ENCODE measurements at places on chromosomes 6 and 20.

- DNase-seq, result no peak
Measured at GRCh38 chr6:111995404-111995803, 58.5 kb upstream of the CCN6 start.

DNA sequence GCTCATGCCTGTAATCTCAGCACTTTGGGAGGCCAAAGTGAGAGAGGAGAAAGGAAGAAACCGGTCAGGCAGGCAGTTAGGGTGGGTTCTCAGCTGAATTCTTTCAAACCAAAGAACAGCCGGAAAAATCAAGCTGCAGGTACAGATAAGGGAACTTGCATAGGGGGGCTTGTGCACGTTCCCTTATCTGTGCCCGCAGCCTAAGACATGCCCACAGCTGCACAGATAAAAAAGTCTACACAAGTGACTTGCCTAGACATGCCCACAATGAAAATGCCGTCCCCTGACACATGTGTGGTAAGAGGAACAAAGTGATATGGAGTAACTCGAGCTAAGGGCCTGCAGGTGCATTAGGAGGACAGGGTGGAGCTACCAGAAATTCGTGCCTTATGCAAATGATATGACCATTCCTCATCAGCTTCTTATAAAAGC lies 175.8 kb upstream of the SALL4 start:
- DNase-seq, result no peak

DNA sequence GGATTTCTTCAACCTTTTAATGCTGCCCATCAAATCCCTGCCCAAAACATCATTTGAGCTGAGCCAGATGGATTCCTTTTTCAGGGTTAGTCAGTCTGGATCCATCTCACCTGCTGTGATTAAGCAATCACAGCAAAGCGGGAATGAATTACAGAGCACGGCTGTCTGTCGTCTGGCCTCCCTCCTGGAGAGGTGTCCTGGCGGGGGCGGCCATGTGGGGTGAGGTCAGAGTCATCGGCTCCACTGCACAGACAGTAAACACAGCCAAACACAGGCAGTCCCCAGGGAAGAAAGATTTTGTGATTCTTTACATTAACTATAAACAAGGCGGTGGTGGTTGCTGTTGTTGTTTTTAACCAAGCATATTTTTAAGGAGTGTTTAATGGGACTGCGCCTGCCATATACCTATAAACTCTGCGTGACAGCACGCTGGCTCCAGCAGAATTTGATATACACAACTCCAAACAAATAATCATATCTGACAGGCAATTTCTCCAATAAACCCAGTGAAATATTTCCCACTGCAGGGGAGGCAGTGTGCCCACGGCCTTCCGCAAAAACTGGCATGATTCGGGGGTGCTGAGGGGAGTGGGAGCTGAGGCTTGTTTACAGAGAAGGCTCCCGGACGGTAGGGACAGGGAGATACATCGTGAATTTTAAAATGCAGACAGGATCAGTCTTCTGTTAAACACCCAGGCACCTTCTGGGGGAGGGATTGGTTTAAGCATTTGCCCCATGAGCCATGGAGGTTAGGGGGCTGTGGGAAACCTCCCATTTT lies 232.0 kb upstream of the PMEPA1 start:
- DNase-seq, result no peak

DNA sequence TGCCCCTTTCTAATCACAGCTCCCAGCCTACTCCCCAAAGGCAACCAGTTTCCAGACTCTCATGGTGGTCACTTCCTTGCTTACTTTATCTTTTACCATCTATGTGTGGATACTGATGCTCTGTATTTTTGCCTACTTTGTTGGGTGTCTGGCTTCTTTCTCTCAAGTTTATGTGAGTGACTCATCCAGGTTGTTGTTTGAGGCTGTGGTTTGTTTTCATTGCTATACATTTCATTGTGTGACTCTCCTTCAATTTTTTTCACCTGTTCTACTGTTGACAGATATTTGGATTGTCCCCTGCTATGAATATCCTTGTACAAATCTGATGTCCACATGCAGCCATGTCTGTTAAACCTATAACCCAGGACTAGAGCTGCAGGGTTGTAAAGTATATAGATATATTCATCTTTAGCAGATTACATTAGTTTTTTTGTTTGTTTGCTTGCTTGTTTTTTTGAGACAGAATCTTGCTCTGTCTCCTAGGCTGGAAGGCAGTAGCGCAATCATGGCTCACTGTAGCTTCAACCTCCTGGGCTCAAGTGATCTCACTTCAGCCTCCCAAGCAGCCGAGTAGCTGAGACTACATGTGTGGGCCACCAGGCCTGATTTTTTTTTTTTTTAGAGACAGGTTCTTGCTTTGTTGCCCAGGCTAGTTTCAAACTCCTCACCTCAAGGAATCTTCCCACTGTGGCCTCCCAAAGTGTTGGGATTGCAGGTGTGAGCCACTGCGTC lies 72.9 kb upstream of the EEF1E1 start:
- no peak for DNase-seq

- DNase-seq, result no peak
Measured at GRCh38 chr6:126380072-126380583, 40.2 kb downstream of the CENPW start.

DNA sequence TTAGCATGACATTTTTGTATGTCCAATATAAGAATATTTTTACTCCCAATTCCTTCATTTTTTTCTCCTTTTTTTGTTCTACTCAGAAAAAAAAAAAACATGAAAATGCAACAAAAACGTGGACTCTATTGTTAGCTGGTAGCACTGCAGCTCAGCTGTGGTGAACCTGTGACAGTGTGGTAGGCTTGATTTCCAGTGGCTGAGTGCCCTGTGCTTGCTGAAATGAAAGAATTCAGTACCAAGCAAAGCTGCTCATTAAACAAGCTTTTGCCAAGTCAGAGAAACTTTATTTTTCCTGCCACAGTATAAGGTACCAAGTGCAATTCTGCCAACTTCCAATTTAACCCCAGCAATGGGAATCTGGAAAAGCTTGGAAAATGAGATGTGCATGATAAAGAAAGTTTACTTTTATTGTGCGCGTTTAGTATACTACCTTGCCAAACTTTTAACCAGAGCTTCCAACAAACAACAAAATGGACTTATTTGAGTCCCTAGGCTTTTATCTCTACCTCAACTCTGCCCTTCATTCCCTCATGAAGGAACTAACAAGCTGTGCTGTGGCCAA lies 215.2 kb downstream of the SLC35F1 start:
- no peak for DNase-seq

- no peak for DNase-seq
Measured at GRCh38 chr20:62062661-62063314, 2.9 kb downstream of the TAF4 start.

- no peak for DNase-seq
Measured at GRCh38 chr6:168137024-168137423, 58.0 kb upstream of the FRMD1 start.

GRCh38 chr6:30970946-30971345 lies 12.6 kb upstream of the MUC21 start:
- no peak for DNase-seq

- DNase-seq, result no peak
Measured at GRCh38 chr6:112695001-112695400, 347.9 kb downstream of the RFPL4B start.

DNA sequence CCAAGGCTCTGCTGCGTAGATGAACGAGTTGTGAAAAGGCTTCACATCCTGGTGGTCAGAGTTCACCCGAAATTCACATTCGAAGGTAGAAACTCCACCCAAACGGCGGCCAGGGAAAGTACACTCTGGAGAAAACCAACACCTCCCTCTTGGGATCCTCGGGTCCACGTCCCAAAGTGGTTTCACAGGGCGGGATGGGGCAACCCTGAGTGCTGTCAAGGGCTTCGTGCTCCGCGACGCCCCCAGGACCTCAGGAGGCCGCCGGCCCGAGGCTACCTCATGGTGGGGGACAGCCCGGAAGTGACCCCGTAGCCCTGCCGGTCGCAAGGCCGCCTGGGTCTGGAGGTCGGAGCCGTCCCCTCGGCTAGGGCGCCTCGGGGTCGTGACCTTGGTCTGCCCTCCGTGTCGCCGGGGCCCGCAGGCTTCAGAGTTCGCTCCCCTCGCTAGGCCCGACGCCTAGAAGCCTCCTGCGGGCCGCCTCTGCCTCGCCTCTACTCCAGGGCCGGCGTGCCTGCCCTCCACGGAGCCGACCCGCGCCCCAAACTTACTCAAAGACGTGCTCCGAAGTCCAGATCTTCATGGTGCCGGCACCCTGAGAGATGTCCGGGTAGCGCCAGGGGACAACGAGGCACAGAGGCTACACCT lies at the start of gene PRELID3B:
Gene PRELID3B (minus strand): TSS at position 636 of the 645 bp plus-strand sequence. CDS start 56 bp downstream, at position 580.
- DNase-seq, result no peak

DNA sequence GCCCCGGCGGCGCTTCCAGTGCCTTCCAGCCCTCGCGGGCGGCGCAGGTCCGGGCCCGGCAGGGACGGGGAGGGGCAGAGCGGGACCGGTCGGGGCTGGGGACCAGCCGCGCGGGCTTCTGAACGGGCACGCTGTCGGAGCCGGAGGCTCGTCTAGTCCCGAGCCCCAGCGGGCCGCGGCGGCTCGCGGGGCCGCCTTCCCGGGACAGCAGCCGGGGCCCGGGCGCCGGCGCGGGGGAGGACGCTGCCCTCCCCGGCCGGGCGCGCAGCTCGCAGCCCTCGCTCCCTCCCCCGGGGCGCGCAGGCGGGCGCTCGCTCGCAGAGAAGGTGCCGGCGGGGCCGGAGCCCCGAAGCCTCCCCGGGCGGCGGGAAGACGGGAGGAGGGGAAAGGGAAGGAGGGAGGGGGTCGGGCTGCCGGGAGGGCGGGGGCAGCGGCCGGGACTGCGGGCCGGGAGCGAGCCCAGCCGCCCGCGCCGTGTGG lies 696 bp upstream of the SIRPA start:
- DNase-seq, result peak; percentile 38

DNA sequence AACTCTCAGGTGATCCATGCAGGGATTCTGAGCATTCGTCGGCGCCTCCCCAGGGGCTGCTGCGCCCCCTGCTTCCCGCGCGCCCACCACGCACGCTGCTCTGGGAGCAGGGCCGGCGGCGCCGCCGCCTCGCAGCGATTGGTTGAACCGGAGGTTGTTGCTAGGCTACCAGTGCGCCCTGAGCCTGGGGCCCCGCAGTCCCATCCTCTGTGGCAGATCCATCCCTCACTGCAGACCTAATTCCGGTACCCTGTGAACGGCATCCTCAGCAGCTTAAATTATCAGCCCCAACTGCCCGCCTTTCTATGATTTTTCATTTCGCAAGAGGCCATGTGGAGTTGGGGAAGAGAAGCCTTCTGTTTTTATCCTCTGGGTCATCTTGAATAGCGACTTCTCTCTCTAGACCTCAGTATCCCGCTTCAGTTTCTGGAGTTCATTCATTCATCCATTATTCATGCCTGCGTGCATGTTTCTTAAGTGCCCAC lies 15.4 kb downstream of the PNPLA1 start:
- no peak for DNase-seq
